ENCODE measurements at places on chromosomes 7 and 10.

DNA sequence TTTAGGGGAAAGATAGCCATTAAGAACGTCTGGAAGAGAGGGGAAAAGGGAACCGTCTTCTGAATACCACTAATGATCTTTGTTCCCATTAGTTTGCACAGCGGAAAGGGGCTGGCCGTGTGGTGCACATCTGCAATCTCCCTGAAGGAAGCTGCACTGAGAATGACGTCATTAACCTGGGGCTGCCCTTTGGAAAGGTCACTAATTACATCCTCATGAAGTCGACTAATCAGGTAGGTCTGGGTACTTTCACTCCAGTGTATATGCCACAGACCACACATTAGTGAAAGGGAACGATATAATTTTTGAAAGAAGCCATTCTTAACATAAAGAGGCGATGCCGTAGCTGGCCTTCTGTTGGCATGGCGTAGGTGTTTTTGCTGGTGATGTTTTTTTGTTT is 74.3 kb upstream of the PDCD4 start:
- DNase-seq: no peak

DNA sequence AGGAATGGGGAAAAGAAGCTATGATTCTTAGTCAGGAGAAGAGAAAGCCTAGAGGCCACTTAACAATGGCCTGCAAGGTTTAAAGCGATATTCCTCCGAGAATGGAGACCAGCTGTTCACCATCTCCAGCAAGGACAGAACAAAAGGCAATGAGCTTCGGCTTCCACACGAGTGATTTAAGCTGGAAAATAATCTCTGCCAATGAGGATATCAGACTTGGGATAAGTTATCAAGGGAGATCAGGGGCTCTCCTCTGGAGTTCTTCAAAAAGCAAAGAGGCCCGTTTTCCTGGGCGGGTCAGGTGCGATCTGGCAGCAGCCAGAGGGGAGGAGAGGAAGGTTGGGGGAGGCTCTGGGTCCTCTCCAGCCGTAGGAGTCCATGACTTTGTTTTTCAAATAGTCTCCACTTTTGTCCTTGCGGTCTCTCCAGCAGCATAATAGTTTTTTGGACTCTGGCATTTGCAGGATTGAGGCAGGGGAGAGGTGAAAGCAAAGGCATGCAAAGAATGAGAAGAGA is 211.3 kb downstream of the SKIDA1 start:
- no peak for DNase-seq

DNA sequence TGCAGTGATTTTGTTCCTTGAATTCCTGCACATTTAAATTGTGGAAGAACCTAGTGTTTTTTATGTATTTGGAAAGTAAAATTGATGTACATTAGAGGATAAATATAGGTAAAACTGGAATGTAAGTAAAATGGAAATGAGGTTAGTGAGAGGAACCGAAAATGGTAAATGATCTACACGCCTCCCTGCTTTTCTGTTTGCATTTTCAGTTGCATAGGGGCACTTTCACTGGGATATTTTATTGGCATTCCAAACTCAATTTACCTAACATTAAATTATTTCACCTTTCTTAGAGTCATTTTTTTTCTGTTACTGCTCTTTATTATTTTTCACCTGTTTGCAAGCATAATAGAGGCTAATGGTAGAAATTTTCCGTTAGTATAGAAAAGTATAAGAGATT is 8.0 kb downstream of the CDK13 start:
- no peak for DNase-seq

DNA sequence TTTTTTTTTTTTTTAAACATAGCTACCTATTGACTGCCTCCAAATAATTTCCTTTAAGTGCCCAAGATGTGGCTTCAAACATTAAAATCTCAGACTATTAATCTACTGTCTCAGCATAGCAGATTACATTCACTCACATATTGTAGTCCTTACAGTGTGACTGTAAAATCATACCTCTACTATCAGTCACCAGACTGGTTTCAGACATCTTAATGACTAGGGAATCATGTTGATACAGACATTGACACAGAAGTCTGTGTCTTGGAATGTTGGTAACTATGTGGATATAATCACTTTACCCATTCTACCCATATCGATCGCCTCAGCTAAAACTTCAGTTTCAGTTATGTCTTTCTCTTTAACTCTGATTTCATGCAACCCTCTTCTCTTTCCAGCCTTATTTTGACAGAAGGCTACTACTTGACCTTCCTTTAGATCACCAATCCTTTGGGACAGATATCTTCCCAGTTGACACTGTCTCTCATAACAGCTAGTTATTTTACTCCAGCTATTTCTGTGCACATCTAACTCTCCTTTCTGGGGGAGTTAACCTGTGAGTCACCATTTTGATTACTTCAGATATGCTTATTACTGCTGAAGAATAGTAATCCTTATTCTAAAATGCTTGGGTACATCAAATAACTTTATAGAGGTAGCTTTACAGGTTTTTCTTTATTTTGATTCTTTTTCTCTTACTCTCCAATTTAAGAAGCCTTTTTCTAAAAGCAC is 7.0 kb downstream of the TNKS2 start:
- no peak for DNase-seq

- DNase-seq: no peak
Measured at GRCh38 chr10:129766611-129767550, 197.2 kb downstream of the EBF3 start.

DNA sequence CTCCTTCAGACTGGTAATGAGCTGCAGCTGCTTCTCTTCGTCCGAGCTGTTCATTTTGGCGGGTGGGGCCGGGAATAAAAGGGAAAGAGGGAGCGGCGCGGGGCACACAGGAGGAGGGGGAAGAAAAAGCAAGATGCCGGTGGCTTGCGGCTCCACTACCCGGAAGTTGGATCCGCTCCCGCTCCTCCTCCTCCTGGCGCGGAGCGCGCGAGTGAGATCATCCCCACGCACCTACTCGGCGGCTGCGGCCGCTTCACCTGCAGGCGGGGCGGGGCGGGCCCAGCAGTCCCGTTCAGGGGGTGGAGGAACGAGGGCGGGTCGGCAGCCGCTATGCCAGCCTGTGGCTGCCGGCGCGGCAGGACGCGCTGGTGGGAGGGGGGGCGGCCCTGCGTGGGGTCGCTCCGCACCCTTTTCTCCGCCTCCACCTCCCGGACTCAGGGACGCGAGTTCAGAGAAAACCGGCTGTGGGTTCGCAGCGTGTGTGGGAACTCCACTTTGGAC is at the start of gene SHTN1:
TSS of gene SHTN1 (minus strand) at position 162 of the 501 bp plus-strand sequence. CDS start at position 54, 108 bp downstream.
- no peak for DNase-seq

GRCh38 chr7:13641714-13642113 is 347.8 kb downstream of the ETV1 start:
- DNase-seq: no peak

GRCh38 chr10:10366836-10367235 is 650.8 kb upstream of the CELF2 start:
- no peak for DNase-seq

DNA sequence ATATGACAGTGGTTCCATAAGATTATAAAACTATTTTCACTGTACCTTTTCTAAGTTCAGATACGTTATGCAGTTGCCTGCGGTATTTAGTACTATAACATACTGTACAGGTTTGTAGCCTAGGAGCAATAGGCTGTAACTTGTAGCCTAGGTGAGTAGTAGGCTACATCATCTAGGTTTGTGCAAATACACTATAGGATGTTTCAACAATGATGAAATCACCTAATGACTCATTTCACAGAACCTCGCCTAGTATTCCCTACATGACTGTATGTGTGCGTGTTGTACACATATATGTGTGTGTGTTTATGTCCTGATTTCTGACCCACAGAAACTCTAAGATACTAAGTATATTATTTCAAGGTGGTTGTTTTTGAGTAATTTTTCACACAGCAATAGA is 139.0 kb downstream of the HERPUD2 start:
- no peak for DNase-seq

DNA sequence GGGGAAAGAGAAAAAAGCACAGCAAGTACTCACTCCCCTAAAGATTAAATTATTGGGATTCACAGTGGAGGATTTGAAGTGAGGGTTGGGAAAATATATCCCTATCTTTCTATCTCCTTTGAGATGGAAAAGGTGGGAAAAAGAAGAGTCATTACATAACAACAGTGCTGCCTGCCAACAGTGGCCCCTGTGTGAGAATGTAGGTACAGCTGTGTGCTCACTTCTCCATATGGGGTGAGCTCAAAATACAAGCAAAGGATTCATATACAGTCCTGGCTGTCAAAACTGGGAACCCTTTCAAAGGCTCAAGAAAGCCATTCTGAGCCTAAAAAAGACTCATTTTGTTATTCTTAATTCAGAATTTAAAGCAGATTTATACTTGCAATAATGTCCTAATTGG is 458.5 kb downstream of the GPAM start:
- no peak for DNase-seq

DNA sequence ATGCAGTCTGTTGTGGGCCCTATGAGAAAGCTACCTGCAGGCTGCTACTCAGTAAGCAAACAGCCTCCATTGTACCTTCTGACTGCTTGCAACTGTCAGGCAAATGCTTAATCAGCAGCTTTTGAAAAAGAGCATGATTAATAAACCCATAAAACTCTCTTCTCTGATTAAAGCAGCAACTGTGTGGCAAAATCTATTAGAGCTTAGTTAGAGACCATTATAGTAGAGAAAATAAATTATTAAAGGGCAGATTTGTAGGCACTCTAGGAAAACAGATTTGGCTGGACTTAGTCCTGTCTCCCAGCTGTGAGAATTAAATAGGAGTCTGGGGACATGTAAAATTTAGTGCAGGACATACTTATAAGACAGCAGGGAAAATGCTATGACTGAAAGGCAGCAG is 132.5 kb upstream of the WNT16 start:
- no peak for DNase-seq

GRCh38 chr10:44724415-44725174 is 186.5 kb upstream of the TMEM72 start:
- no peak for DNase-seq

- no peak for DNase-seq
Measured at GRCh38 chr7:41847606-41848005, 144.7 kb upstream of the INHBA start.
